Body of pancreas (tissue), 4 donors: ENCODE measurements at places on chromosomes 7 and 10. TPM values are rescaled to one million over a fixed set of nuclear protein-coding genes. Genes with fewer than 3 reads are reported as not detected.

Gene RBM17
- 54.5 TPM for total RNA-seq

Gene MRPS17
- 3.3 TPM for total RNA-seq

Gene JAKMIP3
- 0.33 TPM for total RNA-seq

DNA sequence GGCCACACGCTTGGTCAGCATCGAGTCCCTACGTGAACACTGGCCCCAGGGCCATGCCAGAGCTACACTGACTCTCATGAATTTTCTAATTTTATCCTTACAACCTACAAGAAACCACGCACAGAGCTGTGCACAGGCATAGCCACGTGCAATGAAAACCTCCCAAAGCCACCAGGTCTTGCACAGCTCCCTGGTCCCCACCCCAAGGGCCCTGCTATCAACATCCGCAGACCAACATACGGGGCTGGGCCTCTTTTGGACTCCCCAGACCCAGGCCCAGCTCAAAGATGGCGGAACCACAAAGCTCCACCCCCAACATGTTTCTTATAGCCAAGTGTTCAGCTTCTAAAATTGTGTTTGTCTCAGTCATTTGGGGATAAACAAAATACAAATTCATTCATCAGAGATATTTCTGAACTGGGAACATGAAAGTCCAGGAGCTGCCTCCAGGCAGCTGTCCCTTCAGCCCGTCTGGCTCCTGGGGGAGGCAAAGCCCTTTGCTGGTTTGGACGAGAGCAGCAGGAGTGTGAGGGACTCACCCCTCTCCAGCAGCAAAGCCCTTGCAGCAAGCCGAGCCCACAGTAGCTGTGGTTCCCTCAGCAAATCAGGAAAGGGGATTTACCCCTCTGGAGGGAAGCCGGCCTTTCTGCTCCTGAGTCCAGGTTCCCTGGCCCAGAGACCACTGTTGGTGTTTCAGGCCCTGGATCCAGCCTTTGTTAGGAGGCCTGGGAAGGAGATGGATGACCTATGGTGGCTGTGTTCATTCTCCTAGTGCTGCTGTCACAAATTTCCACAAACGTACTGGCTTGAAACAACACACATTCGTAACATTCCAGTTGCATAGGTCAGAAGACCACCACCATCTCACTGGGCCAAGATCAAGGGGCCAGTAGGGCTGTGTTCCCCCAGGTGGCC is 75.1 kb downstream of the OAT start:
- no peak for DNase-seq

GRCh38 chr7:83130623-83131545 is 31.8 kb downstream of the PCLO start:
- peak; percentile 19 for DNase-seq

Gene LRRC17
- total RNA-seq, result 2.0 TPM

GRCh38 chr10:65350611-65351010 is 1575.2 kb upstream of the LRRTM3 start:
- DNase-seq, result no peak

- no peak for DNase-seq
These were observed 323.3 kb upstream of the ZNF32 start for GRCh38 chr10:43971981-43972380.

GRCh38 chr7:159098811-159099655 is 45.6 kb downstream of the VIPR2 start:
- no peak for DNase-seq

GRCh38 chr10:113843972-113844485 is 9.9 kb downstream of the DCLRE1A start:
- no peak for DNase-seq

- DNase-seq, result peak; percentile 53
These were observed 1.5 kb downstream of the KMT2E start for GRCh38 chr7:105015390-105015965.

GRCh38 chr10:88992921-88993524 is 2.4 kb downstream of the FAS start:
- no peak for DNase-seq

- DNase-seq, result peak; percentile 73
These were observed 9.5 kb downstream of the FAM241B start for GRCh38 chr10:69639291-69640195.

GRCh38 chr7:83614112-83614511 is 34.8 kb downstream of the SEMA3E start:
- no peak for DNase-seq

DNA sequence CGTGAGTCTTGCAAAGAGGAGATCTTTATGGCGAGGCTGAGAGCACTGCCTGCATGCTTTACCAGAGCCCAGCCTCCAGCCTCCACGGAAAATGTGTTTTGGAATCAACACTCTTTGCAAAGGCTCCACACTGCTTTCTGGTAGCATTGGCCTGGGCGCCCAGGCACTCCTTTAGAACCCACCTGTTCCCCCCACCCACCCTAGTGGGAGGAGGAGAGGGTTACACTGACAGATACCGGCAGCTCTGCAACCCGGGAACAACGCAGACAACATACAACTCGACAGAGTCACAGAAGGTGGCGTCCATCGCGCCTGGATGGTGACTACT is 5.5 kb upstream of the MNX1 start:
- DNase-seq, result no peak

Gene RARRES2
- 245 TPM for total RNA-seq

GRCh38 chr7:91567081-91568012 is 303.1 kb downstream of the FZD1 start:
- DNase-seq, result no peak

GRCh38 chr7:39749177-39749576 is 125.8 kb downstream of the RALA start:
- DNase-seq, result no peak

Gene RET
- total RNA-seq, result 1.6 TPM

DNA sequence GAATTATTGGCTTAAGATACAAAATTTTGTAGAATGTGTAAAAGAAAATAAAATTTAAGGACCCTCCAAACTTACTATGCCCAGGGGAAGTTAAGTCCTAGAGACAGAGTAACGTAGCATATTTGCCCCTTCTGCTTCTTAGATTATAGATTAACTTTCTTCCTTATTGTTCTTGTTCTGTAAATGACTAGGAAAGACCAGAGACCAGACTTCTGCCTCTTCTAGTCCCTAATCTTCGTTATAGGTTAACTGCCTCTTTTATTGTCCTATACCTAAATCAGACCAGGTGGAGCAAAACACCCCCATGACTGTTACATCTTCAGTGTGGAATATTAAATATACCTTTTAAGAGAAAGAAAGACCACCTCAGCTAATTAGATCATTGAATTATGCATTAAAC is 160.5 kb downstream of the PHTF2 start:
- no peak for DNase-seq

Gene SHTN1
- 24.7 TPM for total RNA-seq
